NCI-H187 (cell line): ENCODE measurements at places on chromosomes 6 and 20.

DNA sequence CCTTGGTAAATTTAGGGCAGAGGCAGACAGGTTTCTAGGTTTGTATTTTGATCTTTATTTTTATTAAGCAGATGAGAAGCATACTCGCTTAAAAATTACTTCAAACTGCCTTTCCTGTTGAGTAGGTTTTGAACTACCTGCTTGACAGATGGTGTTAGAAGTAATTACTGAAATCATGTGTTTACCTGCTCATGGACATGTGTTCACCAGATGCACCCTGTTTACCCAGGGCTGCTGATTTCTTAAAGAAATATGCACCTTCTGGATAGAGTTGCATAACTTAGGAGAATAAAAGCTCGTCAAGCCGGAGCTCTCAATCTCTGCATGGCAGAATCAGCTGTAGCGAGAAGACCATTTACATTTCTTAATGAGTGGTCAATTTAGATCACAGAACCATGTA lies 165.1 kb downstream of the CDKAL1 start:
- no peak for DNase-seq

DNA sequence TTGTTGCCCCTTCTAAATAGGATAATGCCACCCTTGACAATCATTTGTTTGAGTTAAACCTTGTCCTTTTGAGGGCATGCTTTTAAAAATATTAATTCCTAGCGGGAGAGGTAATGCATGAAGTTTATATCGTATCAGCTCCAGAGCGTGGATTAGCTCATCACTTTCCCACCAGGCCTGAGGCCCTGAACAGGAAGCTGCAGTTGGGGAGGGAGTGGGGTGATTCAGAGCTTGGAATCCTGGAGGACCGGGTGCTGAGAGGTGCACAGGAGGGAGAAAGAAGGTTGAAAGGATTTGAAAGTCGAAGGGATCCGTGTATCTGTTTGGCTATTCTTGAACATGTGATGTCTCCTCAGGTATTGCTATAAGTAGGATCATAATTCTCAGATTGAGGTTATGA lies 25.0 kb downstream of the ZDHHC14 start:
- DNase-seq, result no peak

- DNase-seq, result no peak
Observed at GRCh38 chr6:68976260-68976659, 341.2 kb downstream of the ADGRB3 start.

- DNase-seq, result no peak
Observed at GRCh38 chr6:80535914-80536565, 429.6 kb downstream of the BCKDHB start.

- no peak for DNase-seq
Observed at GRCh38 chr6:108039681-108040080, 34.9 kb downstream of the OSTM1 start.

GRCh38 chr20:57902473-57902872 lies 192.7 kb upstream of the PMEPA1 start:
- no peak for DNase-seq

GRCh38 chr6:138182939-138183789 lies 21.4 kb downstream of the ARFGEF3 start:
- no peak for DNase-seq

DNA sequence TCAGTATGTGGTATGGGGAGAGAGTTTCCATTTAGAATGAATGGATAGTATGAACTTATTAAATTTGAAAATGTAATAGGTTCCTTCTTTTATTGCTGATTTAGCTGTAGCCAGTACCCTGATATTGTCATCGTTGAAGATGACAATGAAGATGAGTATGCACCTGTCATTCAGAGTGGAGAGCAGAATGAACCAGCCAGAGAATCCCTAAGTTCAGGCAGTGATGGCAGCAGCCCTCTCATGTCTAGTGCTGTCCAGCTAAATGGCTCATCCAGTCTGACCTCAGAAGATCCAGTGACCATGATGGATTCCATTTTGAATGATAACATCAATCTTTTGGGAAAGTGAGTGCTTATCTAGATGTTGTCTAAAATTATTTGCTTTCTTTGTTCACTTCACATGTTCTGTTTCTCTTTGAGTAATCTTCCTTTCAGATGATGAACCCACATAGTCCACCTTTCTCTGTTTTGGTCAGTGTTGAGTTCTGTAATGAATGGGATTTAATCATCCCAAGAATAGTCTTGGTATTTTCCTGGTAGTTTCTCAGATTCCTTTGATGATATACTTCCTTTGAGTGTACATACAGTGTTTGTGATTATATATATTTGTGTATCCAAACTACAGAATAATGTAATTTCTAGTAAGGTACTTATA lies 23.3 kb downstream of the HSF2 start:
- DNase-seq, result no peak

- DNase-seq, result no peak
Observed at GRCh38 chr20:47079047-47079446, 184.4 kb downstream of the EYA2 start.

GRCh38 chr6:123715006-123715863 lies 78.5 kb upstream of the TRDN start:
- no peak for DNase-seq

DNA sequence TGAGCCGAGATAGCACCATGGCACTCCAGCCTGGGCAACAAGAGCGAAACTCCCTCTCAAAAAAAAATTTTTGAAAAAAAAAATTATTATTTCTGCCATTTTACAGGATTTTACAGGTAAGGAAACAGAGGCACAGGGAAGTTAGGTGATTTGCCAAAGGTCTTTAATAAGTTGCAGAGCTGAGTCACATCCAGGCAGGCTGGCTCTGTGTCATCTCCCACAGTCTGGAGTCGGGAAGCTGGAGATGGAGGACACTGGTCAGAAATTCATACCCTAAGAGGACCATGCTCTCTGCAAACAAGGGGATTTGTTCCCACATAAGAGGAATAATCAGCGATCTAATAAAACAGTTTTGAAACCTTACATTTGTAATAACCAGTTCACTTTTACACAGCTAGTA lies 24.1 kb downstream of the HECA start:
- no peak for DNase-seq

GRCh38 chr6:72283571-72283970 lies 338.3 kb upstream of the KCNQ5 start:
- no peak for DNase-seq

- DNase-seq, result no peak
Observed at GRCh38 chr6:132797951-132798868, at the start of gene SLC18B1. Gene SLC18B1, minus strand, starts transcription at chr6:132798637. Its CDS starts 181 bp downstream, at chr6:132798456.

DNA sequence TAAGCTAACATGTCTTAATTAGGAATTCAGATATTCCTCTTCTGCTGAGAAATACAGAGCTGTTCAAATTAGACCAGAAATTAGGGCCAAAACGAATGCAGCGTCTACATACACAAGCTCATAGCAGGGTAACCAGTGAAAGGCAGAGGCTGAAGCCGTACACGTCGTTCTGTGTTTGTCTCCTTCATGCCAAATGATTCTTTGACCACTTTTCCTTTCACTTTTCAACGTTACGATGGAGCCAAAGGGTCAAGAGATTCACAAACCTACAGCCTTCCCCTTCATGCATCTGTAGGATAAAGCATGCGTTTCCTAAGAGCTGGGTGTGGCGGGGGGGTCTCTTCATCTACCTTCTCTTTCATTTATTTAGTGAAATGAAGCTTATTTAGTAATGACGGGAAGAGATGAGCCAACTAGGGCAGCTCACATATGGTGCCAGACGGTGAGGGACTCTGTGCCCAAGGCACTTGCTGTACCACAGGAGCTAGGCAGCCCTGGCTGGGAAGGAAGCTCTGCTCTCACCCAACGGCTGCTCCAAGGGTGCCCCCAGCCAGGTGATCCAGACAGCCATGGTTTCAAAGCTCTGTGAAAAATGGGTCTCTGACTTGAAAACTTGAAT lies 178.0 kb downstream of the ATXN1 start:
- no peak for DNase-seq

DNA sequence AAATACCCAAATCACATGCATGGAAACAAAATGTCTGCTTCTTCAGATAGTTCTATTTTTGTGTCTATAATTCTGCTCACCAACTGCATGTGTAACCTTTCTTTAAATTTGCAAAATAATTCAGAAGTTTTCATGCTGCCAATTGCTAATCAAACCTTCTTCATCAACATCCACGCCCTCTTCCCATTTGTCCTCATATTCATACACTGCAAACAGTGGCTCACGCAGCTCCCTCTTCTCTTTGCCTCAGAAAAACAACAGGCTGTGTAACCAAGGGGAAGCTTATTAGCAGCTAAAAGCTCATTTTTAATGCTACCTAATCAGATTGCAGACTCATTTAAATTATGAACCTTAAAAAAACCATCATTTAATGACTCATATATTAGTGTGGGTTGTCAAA lies 555.0 kb upstream of the EPHA7 start:
- DNase-seq, result no peak

- DNase-seq, result no peak
Observed at GRCh38 chr6:29553268-29554057, 6.1 kb downstream of the UBD start.

DNA sequence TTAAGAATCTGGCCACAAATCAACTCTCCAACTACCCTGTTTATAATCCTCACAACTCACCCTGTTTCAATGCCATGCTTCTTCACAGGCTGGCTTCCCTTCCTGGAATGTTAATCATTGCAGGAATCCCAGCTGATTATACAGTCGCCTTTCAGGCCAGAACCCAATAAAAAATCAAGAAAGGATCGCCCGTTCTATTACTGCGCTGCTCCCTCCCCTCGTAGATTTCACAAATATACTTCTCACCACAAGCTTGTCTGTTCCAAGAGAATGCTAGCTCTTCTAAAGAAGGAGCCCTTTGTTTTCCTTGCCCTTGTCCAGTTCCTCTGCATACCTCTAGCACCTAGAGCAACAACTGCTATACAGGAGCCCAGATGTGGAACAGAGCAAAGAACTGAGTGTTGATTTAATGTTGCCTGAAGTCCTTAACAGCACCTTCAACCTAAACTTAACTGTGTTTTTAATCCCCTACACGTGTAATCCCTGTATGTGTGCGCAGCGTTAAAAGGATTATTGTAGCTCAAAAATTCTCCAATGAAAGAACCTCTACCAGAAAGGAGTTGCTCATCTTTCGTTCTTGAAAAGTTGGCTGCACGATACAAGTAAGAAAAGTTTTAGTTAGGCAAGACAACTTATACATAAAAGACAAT lies 988 bp downstream of the ECHDC1 start:
- DNase-seq, result no peak

GRCh38 chr20:32072168-32072750 lies 20.2 kb downstream of the HCK start:
- DNase-seq, result no peak

- no peak for DNase-seq
Observed at GRCh38 chr6:12666886-12667285, 49.7 kb upstream of the PHACTR1 start.

GRCh38 chr6:47264775-47265184 lies 44.9 kb downstream of the TNFRSF21 start:
- no peak for DNase-seq

DNA sequence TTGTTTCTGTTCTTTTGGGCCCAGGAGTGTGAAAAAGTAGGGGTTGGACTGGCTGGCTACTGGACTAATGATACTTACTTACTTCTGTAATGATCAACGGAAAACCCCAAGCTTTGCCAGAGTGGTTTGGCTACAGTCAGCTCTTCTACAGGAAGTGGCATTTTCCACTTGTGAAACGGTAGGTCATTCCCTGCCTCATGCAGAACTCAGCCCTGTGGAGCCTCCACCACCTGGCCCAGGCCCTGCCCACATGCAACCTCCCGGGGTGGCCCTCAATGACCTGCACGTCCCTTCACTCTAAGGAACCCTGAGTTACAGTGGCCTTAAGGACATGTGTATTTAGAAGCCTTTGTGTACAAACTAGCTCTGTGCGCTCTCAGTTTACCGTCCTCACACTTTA lies 140.4 kb downstream of the DTNBP1 start:
- no peak for DNase-seq

GRCh38 chr20:2387180-2387577 lies 6.5 kb downstream of the TGM6 start:
- DNase-seq, result peak; percentile 7

GRCh38 chr6:85464260-85464644 lies 14.4 kb downstream of the NT5E start:
- DNase-seq, result no peak

DNA sequence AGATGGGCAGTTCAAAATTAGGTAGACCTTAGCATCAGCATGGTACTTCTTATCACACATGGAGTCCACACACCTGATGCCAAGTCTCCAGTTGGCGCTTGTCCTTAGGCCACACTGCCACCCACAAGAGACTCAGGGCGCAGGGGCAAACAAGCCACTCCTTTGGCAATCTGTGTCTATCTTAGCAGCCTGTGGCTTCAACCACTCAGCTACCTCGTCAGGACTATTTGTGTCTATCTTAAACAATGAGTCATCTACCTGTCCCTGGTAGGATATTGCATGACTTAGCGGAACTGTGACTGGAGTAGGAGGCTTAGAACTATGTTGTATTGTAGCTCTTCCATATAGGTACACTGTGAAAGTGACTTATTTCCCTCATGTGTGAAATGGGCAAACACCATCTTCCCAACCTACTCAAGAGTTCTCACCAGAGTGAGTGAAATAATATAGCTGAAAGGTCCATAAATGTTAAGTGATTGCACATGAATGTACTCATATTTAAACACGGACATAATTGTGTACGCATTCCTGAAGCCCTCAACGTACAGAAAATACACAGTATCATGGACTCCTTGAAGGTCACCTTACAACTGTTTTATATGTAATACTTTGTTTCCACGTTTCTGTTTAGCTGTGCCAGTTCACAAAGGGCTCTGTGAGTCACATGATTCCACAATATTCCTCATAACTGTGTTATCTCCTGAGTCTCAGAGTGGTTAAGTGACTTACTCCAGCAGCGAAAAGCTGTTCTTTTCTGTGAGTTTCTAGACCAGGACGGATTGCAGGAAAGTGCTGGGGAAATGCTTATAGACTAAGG lies 1.6 kb downstream of the TRIM27 start:
- no peak for DNase-seq

DNA sequence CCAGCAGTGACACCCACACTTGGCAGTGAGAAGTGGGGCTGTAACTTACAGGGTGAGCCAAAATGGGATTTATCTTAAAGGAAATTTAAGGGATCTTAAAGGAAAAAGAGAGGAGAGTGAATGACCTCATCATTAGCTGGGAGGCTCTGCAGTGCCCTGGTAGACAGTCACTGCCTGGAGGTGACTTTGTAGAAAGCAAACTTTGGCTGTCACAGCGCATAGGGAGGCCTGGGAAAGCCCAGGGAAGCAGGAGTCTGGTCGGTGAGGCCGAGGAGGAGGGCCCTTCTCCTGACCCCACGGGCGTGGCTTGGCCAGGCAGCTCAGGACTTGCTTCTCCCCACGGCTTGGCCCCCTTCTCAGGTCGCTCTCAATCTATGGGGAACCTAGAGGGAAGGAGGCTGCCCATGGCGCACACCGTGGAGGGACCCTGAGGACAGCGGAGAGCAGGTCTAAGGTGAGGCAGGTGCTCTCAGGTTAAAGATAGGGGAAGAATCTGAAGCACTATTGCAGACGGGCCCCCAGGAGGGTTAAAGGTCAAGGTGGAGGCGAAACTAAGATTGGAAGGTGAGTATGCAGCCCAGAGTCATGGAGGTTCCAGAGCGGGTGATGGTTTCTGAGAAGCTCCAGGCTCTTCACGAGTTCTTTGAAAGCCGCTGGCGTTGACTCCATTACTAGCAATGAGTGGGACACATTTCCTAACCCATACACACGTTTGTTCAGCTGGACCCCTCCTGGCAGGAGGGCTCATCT lies 15.6 kb upstream of the RIPK1 start:
- no peak for DNase-seq

- no peak for DNase-seq
Observed at GRCh38 chr6:52587001-52587400, 10.1 kb upstream of the TRAM2 start.
